ENCODE measurements at places on chromosomes 4 and X. TPM values are rescaled to one million over a fixed set of nuclear protein-coding genes. Genes with fewer than 3 reads are reported as not detected.

The DUSP9 gene
- not detected for total RNA-seq

The MAGEA2B gene
- total RNA-seq, result not detected

The PLP1 gene
- 256 TPM for total RNA-seq

The MAGEA11 gene
- total RNA-seq, result not detected

The TLR1 gene
- 29.7 TPM for total RNA-seq

The LINC00632 gene
- total RNA-seq, result 354 TPM

DNA sequence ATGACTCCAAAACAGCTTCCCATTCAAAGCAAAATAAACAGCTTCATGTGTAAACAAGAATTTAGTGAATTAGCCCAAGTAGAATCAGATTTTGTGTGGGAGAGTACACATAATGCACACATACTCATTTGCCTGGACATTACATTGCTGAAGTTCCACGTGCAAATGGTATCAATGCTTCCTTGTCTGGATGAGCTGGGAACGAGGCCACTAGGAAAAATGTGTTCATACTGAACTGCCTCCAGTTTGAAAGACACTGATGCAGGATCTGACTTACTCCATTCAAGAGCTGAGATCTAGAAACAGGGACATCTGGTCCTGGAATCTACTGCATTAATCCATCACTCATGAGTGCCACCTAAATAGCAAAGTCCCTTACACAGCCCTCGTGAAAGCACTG lies 228.0 kb downstream of the APBB2 start:
- DNase-seq, result no peak

- DNase-seq, result no peak
Observed at GRCh38 chr4:106451091-106451490, 82.5 kb upstream of the GIMD1 start.

DNA sequence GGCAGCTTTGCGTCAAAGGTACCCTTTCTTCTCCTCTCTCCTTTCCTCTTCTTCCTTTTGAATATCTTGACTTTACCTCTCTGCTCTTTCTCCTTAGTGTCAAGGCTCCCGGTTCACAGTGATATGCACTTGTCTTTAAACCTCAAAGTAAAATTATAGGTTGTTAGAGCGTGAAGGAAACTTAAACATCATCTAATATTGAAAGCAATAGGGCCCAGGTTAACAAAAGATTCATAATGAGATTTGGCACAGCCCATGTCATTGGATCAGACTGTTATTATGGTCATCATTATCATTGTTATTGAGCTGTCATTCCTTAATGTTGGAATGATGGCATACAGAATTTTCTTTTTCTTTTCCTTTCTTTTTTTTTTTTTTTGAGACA lies 32.5 kb downstream of the FTHL17 start:
- DNase-seq, result no peak

- no peak for DNase-seq
Observed at GRCh38 chr4:149549911-149550310, 265.7 kb downstream of the IQCM start.

- no peak for DNase-seq
Observed at GRCh38 chrX:133776072-133776471, 209.3 kb downstream of the GPC3 start.

DNA sequence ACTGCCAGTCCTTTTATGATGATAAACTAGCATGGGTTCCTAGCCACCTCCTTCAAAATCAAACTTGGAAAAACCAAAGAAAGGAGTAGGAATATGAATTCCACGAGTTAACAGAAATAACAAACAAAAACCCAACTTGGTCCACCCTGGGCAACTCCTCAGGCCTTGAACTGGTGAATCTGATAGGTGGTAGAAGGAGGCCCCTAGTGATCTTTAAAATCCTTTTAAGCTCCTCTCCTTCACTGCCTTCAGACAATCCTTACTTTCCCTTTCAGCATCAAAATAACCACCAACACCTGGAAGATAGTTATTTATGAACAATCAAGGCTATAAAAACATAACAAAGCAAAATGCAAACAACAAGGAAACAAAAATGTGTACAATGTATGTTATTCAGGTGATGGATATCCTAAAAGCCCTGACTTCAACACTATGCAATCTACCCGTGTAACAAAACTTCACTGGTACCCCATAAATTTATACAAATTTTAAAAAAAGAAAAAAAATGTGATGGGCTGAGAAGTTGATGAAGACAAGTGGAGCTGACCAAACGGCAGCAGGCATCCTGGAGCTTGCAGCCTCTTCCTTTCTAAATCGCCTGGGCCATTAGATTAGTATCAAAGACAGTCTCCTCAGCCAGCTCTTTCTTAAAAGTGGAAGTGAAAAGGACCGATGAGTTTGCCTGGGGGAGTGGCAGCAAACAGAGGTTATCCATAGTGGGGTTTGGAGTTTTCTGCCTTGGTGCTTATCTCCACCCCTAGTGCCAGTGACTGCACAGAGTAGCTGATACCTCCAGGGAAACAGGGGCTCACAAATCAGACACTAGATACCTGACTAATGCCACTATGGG lies 179.6 kb downstream of the TMA16 start:
- DNase-seq, result no peak

GRCh38 chrX:124300405-124300804 lies 32.1 kb upstream of the TEX13D start:
- no peak for DNase-seq

DNA sequence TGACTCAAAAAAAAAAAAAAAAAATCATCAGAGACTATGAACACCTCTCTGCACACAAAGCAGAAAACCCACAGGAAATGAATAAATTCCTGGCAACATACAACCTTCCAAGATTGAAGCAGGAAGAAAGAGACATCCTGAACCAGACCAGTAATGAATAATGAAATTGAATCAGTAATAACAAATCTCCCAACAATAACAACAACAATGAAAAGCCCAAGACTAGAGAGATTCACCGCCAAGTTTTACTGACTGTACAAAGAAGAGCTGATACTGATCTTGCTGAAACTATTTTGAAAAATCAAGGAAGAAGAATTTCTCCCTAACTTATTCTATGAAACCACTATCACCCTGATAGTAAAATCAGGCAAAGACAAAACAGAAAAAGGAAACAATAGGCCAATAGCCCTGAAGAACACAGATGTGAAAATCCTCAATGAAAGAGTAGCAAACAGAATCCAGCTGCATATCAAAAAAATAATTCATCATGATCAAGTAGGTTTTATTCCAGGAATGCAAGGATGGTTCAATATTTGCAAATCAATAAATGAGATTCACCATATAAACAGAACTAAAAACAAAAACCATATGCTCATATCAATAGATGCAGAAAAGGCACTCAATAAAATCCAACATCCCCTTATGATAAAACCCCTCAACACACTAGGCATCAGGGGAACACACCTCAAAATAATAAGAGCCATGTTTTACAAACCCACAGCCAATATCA lies 31.0 kb upstream of the PLK4 start:
- DNase-seq, result no peak

- peak; percentile 86 for DNase-seq
Observed at GRCh38 chrX:107673933-107674479, 45.7 kb downstream of the PRPS1 start.

DNA sequence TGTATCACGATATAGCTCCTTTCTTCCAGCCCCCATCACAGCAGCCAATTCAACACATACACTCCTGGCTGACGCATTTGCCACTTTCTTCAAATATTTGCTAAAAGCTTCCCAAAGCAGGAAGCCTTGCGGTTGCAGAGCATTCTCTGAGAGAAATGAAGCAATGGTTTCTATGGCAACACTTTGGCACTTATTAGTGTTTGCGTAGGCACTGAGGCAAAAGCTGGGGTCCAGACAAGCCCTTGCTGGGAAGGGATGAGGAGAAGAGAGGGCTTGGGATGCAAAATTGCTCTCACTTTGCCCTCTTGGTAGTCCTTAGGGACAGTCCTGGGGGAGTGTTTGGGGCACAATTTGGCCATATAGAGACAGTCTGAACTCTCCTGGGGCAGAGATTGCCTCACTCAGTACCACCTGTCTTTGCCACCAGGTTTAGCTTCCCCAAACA lies 55.0 kb upstream of the PAK3 start:
- DNase-seq, result no peak

DNA sequence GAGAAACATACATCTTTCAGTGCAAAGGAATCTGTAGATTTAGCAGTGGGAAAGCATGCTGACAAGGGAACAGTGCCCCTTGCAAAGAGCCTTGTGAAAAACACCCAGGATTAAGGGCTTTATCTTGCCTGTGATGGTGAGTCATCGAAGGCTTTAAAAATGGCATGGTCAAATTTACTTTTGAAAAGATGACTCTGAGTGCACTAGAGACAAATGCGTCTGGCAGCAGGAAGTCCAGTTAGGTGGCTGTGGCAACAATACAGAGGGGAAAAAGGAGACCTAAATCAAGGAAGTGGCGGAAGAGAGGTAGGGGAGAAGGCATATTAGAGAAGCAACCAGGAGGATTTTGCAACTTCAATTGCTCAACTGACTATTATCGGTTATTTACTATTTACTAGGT lies 472.6 kb upstream of the CPEB2 start:
- DNase-seq, result no peak

DNA sequence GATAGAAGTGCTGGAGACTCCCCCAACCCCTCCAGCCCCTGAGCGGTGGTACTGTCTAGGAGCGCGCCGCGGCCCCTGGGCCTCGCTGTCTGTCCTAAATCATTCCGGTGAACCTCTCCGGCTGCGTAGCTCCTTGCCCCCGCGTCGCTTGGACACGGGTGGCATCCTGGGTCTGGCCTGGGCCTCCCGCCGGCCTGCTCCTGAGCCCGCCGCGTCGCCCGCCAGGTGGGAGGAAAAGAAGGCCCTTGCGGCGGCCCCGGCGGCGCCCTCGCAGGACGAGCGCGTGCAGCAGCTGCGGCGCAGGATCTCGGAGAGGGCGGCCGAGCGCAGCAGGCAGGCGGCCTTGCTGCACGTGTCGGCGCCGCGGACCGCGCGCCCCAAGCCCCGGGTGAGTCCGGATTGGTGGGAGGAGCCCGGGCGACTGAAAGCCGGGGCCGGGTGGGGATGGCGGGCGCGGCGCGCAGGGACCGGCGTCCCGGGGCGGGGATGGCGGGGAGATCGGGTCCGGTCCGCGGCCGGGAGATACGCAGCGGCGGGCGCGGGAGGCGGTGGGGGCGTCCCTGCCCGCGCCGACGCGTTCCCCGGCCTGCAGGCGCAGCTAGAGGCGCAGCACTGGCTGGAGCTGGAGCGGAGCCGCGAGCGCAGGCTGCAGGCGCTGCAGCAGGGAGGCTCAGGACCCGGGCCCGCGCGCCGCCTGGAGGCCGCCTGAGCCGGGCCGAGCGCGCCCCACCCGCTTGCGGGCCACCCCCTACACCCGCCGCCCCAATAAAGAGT lies 6.5 kb upstream of the RNF4 start:
- DNase-seq, result peak; percentile 10

DNA sequence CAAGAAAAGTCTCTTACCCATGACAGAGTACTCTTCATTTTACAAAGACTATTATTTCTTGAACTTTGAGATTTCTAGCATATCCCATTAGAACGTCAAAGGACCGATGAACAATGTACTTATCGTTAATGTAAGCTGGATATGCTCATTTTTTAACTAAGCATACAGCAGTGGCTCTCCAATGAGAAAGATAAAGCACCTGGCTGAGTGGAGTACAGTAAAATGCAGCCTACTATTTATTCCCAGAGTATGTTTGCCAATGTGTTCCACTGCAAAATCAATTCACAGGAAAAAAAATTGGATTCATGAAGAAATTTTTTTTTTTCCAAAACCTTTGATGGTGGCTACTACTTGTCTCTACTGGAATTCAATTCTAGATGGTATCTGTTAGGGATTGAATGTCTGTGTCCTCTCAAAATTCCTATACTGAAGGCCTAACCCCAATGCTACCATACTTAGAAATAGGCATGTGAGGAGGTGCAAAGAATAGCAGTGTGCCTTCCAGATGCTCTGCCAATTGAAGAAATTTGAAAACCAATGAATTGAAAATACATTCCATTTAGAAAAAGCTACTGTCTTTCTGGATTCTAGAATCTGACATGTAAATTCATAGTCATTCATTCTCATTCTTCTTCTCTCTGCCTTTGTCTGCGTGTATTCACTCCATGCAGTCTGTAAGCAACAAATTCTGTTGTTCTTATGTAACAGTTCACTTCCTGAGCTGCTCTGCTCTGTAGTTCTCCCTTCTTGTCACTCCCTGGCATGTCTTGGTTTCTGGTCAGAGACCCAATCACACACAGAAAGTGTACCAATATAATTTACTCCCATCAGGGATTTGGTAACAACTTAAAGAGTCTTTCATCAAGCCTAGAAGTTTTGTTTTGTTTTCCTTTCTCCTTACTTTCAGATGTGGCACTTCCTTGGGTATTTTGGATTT lies 61.4 kb downstream of the PAPSS1 start:
- DNase-seq, result no peak

GRCh38 chr4:77493829-77494551 lies 111.6 kb upstream of the CXCL13 start:
- no peak for DNase-seq

DNA sequence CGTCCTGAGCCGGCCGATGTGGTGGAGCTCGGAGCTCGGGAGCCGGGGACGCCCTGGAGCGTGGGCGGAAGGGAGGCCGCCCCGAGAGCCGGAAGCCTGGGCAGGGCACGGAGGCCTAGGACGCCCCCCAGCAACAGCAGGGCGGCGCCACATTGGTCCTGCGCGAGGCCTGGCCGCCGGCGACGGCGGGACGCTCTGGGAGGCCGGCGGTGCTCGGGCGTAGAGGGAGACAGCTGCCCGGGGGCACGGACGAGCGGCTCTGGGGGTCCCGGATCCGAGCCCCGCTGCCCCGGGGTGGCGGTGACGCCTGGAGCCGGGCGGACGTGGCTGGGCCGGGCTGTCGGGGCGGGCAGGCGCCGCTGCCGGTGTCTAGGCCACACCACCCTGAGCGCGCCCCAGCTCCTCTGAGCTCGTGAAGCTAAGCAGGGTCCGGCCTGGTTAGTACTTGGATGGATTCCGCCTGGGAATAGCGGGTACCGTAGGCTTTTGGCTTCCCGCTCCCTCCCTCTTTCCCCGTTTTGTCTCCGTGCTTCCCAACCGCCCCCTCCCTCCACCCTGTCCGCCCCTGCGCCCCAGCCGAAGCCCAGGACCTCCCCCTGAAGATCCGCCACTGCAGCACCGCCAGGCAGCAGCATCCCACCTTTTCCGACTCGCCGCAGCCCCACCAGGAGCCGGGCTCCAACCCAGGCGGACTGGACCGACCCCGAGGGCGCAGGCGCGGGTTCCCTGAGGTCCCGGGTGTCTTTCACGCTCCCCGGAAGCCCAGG lies 12.1 kb downstream of the FRG2 start:
- DNase-seq, result no peak

GRCh38 chr4:151564321-151564720 lies 155.3 kb downstream of the FHIP1A start:
- no peak for DNase-seq

Measured in tibial nerve (tissue), 4 donors.